ENCODE measurements at places on chromosomes 12 and 14. TPM values are rescaled to one million over a fixed set of nuclear protein-coding genes. Genes with fewer than 3 reads are reported as not detected.

- no peaks in the 10 kb centered on the region for H3K27me3 ChIP-seq
- DNase-seq = no peak
- no peak overlapping the region for H3K27ac ChIP-seq
- H3K4me1 ChIP-seq = no peaks in the 10 kb centered on the region
Measured at GRCh38 chr12:39779768-39780340, 160.3 kb upstream of the ABCD2 start.

- H3K4me1 ChIP-seq = no peaks in the 10 kb centered on the region
- DNase-seq = no peak
- no peak overlapping the region for H3K27ac ChIP-seq
- no peak overlapping the region for H3K4me3 ChIP-seq
Measured at GRCh38 chr12:82383930-82384552, 25.7 kb downstream of the METTL25 start.

DNA sequence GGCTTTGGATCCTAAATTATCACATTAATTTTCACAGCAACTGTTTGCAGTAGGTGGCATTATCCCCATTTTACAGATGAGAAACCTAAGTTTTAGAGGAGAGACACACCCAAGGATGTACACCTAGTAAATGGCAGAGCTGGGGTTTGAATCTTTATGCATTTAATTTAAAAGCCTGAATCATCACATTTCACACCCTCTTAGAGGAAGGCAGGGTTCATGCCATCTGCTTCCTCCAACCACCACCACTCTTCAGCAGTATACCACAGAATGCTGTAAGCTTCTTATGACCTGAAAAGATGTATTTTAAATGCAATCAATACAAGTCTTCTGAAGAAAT lies 90.3 kb downstream of the CRADD start:
- H3K27ac ChIP-seq = no peak overlapping the region
- no peaks in the 10 kb centered on the region for H3K36me3 ChIP-seq
- no peak for DNase-seq
- no peaks in the 10 kb centered on the region for H3K27me3 ChIP-seq

- H3K27ac ChIP-seq = no peak overlapping the region
- no peaks in the 10 kb centered on the region for H3K4me1 ChIP-seq
- no peaks in the 10 kb centered on the region for H3K27me3 ChIP-seq
- no peak for DNase-seq
Measured at GRCh38 chr12:82904219-82904790, 217.6 kb downstream of the TMTC2 start.

- peaks cover 37% of the 10 kb centered on the region for H3K4me1 ChIP-seq
- peaks cover 16% of the 10 kb centered on the region for H3K36me3 ChIP-seq
- peak within 1 kb of the TSS; percentile 84 for H3K27ac ChIP-seq
- H3K27me3 ChIP-seq = peaks cover 12% of the 10 kb centered on the region
Measured at GRCh38 chr14:24339284-24340151, at the start of gene RIPK3. Gene RIPK3 (minus strand): TSS chr14:24339991. CDS start chr14:24339826, 165 bp downstream.

DNA sequence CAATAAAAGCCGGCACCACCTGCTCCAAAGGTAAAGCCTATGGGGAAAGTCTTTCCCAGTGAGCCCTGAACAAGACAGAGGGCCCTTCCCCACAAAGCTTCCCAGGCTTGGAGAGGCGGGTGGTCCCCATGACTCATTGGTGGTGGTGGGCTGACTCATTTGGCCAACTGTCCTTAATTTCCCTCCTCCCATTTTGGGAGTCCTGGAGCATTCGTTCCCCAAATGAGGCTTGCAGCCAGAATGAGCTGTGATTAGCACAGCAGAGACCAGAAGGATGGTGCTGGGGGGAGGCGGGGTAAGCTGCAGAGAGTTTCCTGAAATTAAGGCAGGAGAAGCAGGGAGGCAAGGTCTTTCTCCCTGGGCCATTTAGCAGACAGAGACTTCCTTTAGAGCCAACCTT lies 241.7 kb downstream of the DPF3 start:
- no peak overlapping the region for H3K4me3 ChIP-seq
- DNase-seq = no peak
- no peak overlapping the region for H3K27ac ChIP-seq
- H3K36me3 ChIP-seq = no peaks in the 10 kb centered on the region
- peaks cover 6% of the 10 kb centered on the region for H3K27me3 ChIP-seq

DNA sequence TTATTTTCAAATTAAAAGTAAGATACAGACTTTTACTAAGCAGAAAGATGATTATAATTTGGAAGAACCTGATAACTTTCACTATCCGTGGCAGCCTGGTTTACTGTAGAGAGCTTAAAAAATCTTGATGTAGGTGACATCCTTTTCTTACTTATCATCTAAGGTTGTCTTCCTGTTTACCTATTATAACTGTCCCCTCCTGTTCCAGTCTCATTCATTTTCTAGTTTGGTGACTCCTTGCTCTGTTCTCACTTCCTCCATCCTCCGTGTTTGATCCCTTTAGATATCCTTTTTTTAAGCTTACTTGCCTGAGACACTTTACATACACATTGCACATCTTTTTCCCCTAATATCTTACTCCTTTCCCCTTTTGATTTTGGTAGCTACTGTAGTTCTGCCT lies 27.5 kb downstream of the CCDC91 start:
- H3K4me1 ChIP-seq = no peaks in the 10 kb centered on the region
- H3K27ac ChIP-seq = no peak overlapping the region
- no peak overlapping the region for H3K4me3 ChIP-seq
- no peak for DNase-seq
- no peaks in the 10 kb centered on the region for H3K27me3 ChIP-seq
- H3K36me3 ChIP-seq = no peaks in the 10 kb centered on the region

DNA sequence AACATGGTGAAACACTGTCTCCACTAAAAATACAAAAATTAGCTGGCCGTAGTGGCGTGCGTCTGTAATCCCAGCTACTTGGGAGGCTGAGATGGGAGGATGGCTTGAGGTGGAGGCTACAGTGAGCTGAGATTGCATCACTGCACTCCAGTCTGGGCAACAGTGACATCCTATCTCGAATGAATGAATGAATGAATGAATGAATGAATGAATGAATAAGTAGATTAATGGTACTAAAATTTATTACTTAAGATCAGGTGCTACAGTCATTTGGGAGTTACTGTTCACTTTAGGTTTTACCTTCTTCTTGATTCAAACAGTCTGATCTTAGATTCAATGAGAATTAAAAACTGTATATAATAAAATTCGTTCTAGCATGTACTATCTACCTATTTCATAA lies 31.6 kb upstream of the WDR89 start:
- peaks cover 7% of the 10 kb centered on the region for H3K36me3 ChIP-seq
- no peaks in the 10 kb centered on the region for H3K4me1 ChIP-seq
- no peaks in the 10 kb centered on the region for H3K27me3 ChIP-seq
- no peak for DNase-seq
- no peak overlapping the region for H3K4me3 ChIP-seq

GRCh38 chr12:132827763-132828703 lies 636 bp downstream of the GOLGA3 start:
- peak; percentile 64 for DNase-seq
- H3K36me3 ChIP-seq = peaks cover 45% of the 10 kb centered on the region
- H3K4me1 ChIP-seq = peaks cover 21% of the 10 kb centered on the region
- no peaks in the 10 kb centered on the region for H3K27me3 ChIP-seq
- peak overlapping the region; percentile 86 for H3K4me3 ChIP-seq

DNA sequence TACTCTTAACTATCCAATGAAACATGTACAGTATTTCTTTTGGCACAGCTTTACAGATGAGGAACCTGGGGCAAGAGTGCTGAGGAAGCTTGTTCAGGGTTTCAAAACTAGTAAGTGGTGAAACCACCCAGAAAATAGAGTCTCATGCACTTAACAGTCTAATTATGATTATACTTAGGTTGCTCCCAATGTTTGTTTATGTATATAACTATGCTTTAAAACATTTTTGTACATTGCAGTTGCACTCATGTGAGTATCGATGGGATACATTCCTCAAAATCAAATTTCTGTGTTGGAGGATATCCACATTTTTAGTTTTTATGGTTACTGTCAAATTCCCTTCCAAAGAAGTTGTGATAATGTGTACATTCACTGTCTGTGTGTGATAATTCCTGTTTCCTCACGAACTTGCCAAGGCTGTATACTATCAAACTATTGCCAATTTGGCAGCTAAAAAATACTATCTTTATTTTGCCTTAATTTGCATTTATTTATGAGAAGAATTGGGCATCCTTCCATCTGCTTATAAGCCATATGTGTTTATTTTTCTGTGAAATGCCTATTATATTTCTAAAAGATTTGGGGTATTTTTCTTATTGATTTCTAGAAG lies 143.9 kb upstream of the SSTR1 start:
- no peaks in the 10 kb centered on the region for H3K4me1 ChIP-seq
- H3K27me3 ChIP-seq = no peaks in the 10 kb centered on the region
- no peak overlapping the region for H3K4me3 ChIP-seq
- H3K27ac ChIP-seq = no peak overlapping the region

DNA sequence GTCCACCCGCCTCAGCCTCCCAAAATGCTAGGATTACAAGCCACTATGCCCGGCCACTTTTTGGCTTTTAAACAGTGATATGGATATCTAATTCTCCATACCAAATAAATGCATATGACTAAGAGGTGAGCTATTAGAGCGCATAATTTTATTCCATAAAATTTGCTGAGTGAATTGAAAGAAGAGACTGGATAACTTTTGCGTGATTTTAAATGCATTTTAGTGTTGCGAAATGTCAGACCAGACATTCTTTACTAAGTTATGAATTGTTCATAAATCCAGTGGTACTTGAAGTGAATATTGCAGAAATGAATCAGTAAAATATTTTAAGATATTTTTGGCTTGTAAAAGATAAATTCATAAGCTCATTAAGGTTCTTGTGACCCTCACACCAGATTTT lies 50.9 kb upstream of the DIP2B start:
- no peak overlapping the region for H3K27ac ChIP-seq
- no peaks in the 10 kb centered on the region for H3K4me1 ChIP-seq
- H3K36me3 ChIP-seq = peaks cover 86% of the 10 kb centered on the region
- no peaks in the 10 kb centered on the region for H3K27me3 ChIP-seq
- no peak overlapping the region for H3K4me3 ChIP-seq

- H3K36me3 ChIP-seq = no peaks in the 10 kb centered on the region
- no peaks in the 10 kb centered on the region for H3K27me3 ChIP-seq
- no peak overlapping the region for H3K4me3 ChIP-seq
- H3K4me1 ChIP-seq = no peaks in the 10 kb centered on the region
Measured at GRCh38 chr12:107233551-107233950, 140.2 kb upstream of the CRY1 start.

DNA sequence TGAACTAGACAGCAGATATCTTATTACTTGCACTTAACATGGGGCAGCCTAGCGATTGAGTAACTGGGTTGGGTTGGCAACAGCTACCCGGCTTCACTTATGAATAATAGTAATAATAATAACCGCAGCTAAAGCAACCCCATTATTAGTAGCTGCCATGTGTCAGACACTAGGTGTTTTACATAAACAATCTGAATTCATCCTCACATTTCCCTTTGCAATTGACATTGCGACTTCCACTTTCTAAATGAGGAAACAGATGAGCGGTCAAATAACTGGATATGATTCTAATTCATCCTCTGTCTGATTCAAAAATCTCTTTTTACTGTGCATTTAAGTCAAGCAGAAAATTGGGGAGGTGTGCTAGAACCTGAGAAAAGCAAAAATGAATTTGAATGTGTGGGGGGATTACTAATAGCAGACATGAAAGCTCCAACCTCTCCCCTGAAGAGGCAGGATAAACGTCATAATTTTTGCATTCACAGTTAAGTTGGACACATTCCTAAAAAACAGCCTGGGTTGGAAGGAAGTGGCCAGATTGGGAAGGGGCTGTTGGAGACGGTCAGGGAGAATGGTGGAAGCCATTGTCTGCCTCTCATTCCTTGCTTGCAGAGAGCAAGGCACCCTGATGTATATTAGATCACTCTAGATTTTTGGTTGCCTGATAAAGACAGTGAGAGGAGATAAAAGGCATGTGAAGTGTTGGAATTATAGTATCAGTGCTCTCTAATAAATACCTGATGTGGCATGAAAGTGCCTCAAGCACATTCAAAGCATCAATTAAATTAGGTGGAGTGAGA lies 13.1 kb downstream of the EMP1 start:
- H3K27me3 ChIP-seq = no peaks in the 10 kb centered on the region
- H3K4me1 ChIP-seq = peaks cover 71% of the 10 kb centered on the region

GRCh38 chr14:50237427-50237826 lies 6.0 kb upstream of the SOS2 start:
- no peaks in the 10 kb centered on the region for H3K27me3 ChIP-seq
- H3K4me3 ChIP-seq = no peak overlapping the region
- no peaks in the 10 kb centered on the region for H3K36me3 ChIP-seq
- H3K4me1 ChIP-seq = peaks cover 4% of the 10 kb centered on the region
- no peak for DNase-seq

GRCh38 chr12:113591480-113591974 lies 119.9 kb upstream of the LHX5 start:
- peaks cover 45% of the 10 kb centered on the region for H3K27me3 ChIP-seq
- no peaks in the 10 kb centered on the region for H3K4me1 ChIP-seq

DNA sequence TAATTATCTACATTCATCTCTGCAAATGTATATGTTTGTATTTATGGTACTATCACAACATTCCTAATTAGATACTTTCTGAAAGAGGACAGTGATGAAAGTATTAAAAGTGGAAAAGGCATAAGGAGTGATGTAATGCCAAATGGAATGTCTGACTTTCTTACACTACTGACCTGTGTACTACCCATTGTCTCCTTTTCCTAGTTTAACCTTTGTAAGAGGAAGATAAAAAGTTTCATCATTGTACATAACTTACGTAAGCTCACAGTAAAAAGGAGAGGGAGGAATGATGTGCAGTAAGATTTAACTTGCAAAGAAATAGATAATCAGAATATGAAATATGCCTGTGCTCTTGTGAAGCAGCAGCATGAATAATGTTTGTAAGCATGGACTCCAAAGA lies 55.9 kb downstream of the SOX5 start:
- H3K27me3 ChIP-seq = no peaks in the 10 kb centered on the region
- no peak for DNase-seq
- no peak overlapping the region for H3K27ac ChIP-seq
- no peaks in the 10 kb centered on the region for H3K36me3 ChIP-seq

DNA sequence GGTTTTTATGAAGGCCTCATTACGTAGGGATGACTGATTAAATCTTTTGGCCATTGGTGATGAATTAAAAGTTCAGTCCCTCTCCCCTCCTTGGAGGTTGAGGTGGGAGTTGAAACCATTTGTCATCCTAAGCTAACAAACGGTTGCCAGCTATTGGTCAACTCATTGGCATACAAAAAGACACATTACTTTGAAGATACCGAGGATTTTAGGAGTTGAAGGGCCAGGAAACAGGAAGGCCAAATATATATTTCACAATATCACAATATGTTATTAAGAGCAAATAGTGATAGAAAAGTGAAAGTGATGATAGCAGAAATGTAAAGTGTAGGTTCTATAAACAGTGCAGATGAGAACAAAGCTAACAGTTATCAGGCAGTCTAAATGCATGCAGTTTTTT lies 24.4 kb downstream of the RCOR1 start:
- H3K27ac ChIP-seq = peak overlapping the region; percentile 10
- H3K4me1 ChIP-seq = peaks cover 19% of the 10 kb centered on the region
- no peaks in the 10 kb centered on the region for H3K27me3 ChIP-seq
- H3K36me3 ChIP-seq = no peaks in the 10 kb centered on the region
- DNase-seq = no peak

The CLEC4C gene
- total RNA-seq = not detected

The CCND2 gene
- total RNA-seq = 57.7 TPM

The RASSF8 gene
- total RNA-seq = 62.1 TPM

The LUM gene
- total RNA-seq = 227 TPM

The RBM23 gene
- 91.4 TPM for total RNA-seq

The HOTAIR gene
- total RNA-seq = not detected

The DYRK4 gene
- 41.4 TPM for total RNA-seq

The RTL1 gene
- total RNA-seq = not detected

The NDUFB1 gene
- total RNA-seq = 124 TPM

The PPP1R3E gene
- total RNA-seq = 16.9 TPM

The ACSM4 gene
- not detected for total RNA-seq

The FGF6 gene
- total RNA-seq = not detected

The ADCY4 gene
- 42.7 TPM for total RNA-seq

The PRKAB1 gene
- total RNA-seq = 45.6 TPM

The NPAS3 gene
- 0.95 TPM for total RNA-seq

All from lower lobe of right lung (tissue), 2 donors.